ENCODE measurements at places on chromosomes 3 and 15.

DNA sequence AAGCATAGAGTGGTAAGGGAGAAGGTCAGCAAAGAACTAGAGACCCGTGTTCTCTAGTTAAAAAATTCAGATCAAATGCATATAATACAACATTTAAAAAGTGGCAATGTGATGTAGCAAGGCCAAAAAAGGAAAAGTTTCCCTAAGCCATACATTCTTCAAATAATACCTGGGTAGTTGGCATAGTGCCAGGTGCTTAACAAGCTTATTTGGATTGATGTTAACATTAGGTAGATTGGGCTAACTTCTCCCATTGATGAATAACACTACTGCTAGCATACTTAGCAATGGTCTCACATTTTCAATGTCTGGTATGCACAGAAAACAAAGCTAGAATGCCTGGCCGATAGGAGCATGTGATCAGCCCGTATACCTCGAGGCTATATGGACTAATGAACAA, 283.6 kb upstream of the RARB start:
- DNase-seq: no peak

DNA sequence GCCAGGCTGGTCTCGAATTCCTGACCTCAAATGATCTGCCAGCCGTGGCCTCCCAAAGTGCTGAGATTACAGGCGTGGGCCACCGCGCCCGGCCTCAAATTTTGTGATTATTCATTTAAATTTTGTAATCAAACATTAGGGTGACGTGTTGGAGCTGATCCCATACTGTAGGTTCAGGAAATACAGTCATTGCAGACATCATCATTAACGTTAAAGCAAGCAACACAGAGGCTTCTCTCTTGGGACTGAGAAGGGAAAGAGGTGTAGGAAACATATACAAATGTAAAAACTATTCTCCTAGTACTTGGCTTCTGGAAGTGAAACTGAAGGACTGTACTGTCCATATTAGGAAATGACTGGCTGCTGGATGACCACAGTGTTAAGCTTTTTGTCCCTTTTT, 11.1 kb upstream of the ARID3B start:
- DNase-seq: no peak

DNA sequence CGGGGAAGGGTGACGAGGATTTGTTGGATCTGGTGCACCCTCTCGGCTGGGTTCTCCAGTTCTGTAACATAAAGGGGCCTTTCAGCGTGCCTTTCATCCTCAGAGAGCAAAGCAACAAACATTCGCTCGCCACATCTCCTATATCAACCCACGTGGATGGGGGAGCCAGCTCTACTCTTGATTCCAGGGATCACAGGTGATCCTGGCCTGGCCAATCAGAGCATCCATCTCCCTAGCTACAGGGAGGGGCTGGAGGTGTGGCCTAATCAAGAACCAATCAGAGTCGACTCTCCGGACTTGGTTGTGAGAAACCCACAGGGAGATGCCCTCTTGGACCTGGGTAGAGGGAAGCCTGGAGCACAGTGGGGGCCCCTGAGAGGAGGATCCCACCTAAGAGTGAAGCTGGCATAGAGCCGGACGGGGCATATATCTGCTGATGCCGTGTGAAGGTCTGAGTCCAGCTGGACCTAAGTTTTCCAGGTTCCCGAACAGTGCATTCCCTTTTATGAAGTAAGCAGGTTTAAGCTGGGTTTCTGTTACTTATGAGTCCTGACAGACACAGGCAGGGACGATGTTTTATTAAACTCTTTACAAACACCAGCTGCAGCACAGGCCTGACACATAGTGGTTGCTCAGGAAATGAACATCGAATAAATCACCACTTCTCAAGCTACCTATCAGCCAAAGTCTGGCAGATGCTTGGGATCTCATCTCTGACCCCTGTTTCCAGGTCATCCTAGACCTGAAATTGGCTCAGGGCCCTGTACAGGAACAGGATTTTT, 50.7 kb upstream of the RAD18 start:
- DNase-seq: no peak

- DNase-seq: no peak
Observed at GRCh38 chr15:94416820-94417219, 185.5 kb downstream of the MCTP2 start.

DNA sequence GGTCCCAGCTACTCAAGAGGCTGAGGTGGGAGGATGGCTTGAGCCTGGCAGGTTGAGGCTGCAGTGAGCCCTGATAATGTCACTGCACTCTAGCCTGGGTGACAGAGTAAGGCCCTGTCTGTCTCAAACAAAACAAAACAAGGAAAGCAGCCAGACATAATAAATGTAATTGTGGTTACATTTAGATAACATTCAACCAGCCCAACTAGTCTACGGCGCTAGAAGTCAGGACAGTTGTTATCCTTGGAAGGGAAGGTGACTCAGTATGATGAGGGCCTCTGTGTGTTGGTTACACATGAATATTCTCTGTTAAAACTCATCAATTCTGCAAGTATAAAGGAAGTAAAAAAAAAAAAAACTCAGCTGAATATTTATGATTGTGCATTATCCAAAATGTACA, 27.0 kb upstream of the CSPG5 start:
- DNase-seq: no peak

GRCh38 chr15:63655683-63656372, 58.6 kb downstream of the FBXL22 start:
- no peak for DNase-seq

- DNase-seq: no peak
Observed at GRCh38 chr3:197794115-197794514, 3.1 kb downstream of the LRCH3 start.

DNA sequence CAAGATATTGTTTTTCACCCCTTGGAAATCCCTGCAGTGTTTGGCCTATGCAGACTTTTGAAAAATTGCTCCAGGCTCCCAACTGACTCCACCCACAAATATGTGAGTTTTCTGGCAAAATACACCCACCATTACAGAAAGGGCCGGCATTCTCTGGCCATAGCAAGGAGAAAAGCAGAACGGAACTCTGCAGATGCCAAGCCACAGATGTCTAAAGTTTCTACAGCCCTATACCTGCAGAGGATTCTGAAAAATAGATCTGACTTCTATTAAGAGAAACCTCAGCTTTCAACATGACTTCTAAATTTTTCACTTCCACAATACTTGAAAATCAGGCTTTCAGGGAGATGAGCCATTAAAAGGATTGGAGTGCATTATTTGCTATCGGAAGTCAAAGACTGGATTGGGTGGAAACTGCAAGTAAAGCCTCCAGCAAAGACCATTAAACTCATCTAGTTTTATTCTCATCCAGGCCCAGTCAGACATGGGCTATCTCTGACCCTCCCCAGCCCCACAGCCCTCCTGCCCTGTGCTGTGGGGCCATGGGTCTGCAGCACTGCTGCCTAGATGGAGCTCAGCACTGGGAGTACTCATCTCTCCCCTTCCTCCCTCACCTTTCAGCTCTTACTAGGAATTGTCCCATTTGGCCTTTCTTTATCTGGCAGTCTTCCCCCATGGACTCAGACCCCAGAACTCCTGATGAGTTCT, 243.1 kb upstream of the GOLGA6L4 start:
- DNase-seq: no peak

- peak; percentile 42 for DNase-seq
Observed at GRCh38 chr15:79970624-79971434, at the start of gene BCL2A1. Gene BCL2A1, minus strand, starts transcription at chr15:79971196. Its CDS starts 77 bp downstream, at chr15:79971119.

- peak; percentile 44 for DNase-seq
Observed at GRCh38 chr3:39146611-39147591, 6.5 kb downstream of the CSRNP1 start.

DNA sequence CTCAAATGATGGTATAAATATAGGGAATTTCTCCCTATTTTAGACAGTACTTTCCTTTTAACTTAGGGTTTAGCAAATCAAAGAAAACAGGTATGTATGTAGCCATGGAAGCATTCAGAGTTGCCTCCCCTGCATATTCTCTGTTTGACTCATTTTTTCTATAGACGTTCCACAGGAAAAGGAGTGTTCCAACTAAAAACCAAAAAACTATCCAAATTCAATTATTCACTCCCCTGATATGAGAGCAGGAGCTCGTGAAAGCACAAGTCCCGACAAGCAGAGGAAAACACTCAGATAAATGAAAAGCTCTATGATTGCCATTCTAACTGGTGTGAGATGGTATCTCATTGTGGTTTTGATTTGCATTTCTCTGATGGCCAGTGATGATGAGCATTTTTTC, 119.5 kb downstream of the FRMD5 start:
- no peak for DNase-seq

DNA sequence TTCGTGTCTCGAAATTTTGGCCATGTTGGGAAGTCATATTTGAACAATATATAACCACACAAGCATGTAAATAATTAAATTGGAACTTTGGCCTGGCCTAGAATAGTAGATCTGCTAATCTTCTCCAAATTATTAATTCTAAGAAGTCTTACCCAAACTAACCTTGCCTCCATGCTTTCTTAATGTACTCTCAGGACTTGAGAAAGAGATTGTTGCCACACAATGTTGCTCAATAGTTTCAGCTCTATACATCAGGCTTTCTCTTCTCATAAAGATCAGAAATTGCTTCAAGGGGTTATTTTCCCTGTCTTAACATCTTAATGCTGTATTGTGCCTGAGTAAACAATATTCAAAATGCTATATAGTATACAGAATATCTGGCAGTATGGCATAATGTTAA, 202.7 kb upstream of the LRIG1 start:
- DNase-seq: no peak

- no peak for DNase-seq
Observed at GRCh38 chr15:56252386-56252785, 8.7 kb upstream of the RFX7 start.

- DNase-seq: no peak
Observed at GRCh38 chr3:107910713-107911259, 180.0 kb downstream of the CD47 start.

DNA sequence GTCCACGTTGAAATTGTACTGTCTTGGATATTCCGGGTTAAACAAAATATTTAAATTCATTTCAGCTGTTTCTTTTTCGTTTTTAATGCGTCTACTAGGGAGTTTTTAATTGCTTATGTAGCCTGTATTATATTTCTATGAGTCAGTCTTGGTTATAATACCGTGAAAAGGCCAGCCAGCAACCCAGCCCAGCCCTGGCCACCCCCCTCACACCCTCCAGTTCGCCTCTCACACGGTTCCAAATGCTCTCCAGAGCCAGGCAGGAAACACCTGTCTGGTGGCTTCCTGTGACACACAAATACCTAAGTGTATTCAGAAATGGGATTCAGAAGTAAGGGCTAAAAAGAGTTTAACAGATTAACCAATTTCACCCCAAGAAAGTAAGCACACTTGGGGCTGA, 4.4 kb downstream of the SH3BP5 start:
- no peak for DNase-seq

- DNase-seq: no peak
Observed at GRCh38 chr3:33419948-33420347, 20.3 kb downstream of the UBP1 start.

Data from stimulated activated CD4-positive, alpha-beta T cell treated with anti-CD3 and anti-CD28 coated beads, Interleukin-1b, Interleukin-23, amount 100 ng/mL, for 24 hours (primary cell).